Effector memory CD4-positive, alpha-beta T cell (primary cell): ENCODE measurements at places on chromosomes 4 and X.

GRCh38 chr4:158067646-158068045 is 105.2 kb downstream of the GASK1B start:
- DNase-seq = no peak

- DNase-seq = no peak
Observed at GRCh38 chr4:41935652-41936021, 408 bp downstream of the TMEM33 start.

DNA sequence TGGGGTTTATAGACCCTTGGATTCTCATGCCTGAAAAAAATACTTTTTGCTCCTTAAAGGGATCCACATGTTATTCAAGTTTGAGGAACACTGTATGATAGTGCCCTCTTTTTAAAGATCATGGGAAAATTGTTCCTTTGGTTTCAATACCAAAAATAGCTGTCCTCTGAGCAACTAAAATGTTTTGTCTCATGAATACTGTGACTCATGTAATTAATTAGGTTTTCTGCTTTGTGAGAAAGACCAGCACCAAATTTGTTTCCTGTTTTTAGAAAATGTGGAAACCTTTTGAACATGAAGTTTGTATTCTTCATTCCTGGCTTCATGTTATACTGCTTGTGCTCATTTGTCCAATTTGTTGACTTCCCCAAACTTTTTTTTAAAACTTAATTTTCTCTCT is 127.6 kb upstream of the SH3RF1 start:
- DNase-seq = no peak

DNA sequence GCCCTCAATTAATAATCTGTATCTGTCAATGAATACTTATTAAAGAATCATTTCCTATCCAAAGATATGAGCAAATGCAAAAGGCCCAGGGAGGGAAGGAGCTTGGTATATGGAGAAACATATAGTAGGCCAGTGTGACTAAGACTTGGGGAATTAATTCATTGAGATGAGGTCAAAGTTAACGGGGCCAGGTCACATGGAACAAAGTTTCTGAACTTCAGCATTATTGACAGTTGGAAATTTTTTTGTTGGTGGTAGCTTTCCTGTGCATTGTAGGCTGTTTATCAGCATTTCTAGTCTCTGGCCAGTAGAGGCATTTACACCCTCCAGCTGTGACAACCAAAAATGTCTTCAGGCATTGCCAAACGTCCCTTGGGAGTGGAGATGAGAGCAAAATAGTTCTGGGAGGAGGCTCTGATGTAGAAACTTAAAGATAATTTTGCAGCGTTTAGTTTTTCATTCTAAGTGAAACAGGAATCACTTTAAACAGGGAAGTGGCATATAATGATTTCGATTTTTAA is 202.0 kb downstream of the SLC4A4 start:
- DNase-seq = no peak

- DNase-seq = no peak
Observed at GRCh38 chr4:94758141-94758699, 465 bp downstream of the BMPR1B start.

DNA sequence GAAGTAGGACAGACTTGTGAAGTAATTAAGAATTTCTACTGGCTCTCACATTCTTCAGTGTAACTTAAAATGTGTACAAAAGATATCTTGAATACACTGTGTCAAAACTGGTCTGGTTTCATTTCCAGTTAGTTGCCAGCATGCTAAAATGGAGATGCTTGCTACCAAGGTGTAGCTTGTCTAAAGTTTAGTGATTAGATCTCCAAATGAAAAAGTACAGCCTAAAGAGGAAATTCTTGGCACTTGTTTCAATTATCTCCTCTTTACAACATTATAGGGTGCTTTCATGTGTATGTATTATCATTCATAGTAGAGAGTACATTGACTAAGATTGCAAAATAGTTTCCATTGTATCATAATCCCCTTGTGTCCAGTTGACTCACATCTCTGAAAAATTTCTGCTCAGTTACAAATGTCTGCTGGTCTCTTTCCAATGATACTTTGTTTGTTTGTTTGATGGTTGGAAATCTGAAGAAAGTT is 97.3 kb upstream of the SPRY1 start:
- no peak for DNase-seq

- DNase-seq = no peak
Observed at GRCh38 chr4:107619066-107619465, 101.0 kb downstream of the PAPSS1 start.

GRCh38 chr4:169492436-169493163 is 119.8 kb downstream of the NEK1 start:
- DNase-seq = no peak

GRCh38 chr4:108589961-108590360 is 30.4 kb upstream of the RPL34 start:
- DNase-seq = no peak

DNA sequence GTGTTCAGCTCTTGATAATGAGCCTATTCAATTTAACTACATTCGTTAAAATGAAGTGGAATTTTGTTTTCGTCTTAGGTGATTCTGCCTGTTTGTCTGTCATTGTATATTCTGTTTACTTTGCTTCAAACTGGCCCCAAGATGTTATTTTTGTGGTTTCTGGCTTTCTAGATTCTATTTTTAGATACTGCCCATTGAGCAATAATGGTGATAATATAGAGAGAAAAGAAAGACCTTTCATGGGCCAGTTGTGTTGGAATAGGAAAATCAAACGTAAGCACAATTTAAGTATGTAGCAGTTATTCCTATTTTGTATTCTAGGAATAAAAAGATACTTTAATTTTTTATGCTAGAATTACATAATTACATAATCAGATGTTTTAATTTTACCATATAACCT is 4.0 kb downstream of the CDKN2AIP start:
- DNase-seq = no peak

GRCh38 chr4:73721435-73721834 is 18.9 kb upstream of the CXCL8 start:
- DNase-seq = no peak

GRCh38 chr4:78320349-78320935 is 231.1 kb upstream of the ANXA3 start:
- DNase-seq = no peak

DNA sequence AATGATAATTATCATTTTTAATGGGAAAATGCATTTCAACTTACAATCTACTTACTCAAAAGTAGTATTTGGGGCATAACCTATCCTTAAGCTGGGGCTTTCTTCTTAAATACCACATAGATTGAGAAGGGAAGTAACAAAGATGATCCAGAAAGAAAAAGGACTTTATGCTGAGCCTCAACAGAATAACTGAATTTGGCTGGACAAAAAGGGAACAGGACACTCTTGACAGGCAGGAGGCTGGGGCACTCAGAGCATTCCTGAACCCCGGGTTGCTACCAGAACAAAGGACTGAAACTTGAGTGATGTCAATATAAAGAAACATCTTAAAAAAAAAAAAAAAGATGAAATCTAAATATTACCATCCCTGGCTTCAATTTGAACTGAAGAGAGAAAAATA is 23.9 kb downstream of the RELL1 start:
- DNase-seq = no peak

- no peak for DNase-seq
Observed at GRCh38 chr4:71411981-71412380, 73.2 kb downstream of the SLC4A4 start.

GRCh38 chr4:43959976-43960375 is 488.6 kb downstream of the KCTD8 start:
- no peak for DNase-seq

DNA sequence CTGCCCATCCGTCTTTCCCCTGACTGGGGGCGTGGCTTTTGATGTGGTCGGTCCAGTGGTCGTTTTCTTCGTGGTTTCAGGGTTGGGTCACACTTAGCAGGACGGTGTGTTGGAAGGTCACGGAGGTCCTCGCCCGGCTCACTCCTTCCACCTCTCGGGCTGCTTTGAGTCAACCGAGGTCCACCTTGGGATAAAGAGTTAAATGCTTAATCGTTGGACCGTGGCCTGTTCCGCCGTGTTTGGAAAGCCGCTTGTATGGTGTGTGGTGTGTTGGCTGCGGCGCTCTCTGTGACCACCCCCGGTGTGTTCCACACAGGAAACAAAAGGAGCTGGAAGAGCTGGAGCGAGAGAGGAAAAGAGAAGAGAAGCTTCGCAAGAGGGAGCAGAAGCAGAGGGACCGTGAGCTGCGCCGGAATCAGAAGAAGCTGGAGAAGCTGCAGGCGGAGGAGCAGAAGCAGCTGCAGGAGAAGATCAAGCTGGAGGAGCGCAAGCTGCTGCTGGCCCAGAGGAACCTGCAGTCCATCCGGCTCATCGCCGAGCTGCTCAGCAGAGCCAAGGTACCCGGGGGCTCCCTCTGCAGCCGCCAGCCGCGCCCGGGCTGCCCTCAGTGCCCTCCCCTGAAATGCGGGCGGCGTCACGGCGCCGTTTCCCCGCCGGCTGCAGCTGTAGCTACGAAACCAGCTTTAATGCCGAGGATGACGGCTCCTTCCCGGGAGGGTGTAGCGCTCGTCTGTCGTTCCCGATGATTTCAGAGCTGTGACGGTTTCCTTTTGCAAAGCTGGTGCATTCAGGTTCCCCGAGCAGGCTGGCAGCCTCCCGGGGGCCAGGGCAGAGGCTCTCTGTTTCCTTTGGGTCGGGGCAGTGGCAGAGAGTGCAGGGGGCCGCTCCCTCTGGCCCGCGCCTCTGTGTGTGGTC is 7.7 kb downstream of the AKAP17A start:
- no peak for DNase-seq

GRCh38 chr4:96108146-96108545 is 268.3 kb downstream of the PDHA2 start:
- DNase-seq = no peak

- DNase-seq = no peak
Observed at GRCh38 chr4:80139671-80140070, 57.6 kb upstream of the PRDM8 start.

GRCh38 chr4:144710526-144710912 is 64.6 kb downstream of the HHIP start:
- no peak for DNase-seq

DNA sequence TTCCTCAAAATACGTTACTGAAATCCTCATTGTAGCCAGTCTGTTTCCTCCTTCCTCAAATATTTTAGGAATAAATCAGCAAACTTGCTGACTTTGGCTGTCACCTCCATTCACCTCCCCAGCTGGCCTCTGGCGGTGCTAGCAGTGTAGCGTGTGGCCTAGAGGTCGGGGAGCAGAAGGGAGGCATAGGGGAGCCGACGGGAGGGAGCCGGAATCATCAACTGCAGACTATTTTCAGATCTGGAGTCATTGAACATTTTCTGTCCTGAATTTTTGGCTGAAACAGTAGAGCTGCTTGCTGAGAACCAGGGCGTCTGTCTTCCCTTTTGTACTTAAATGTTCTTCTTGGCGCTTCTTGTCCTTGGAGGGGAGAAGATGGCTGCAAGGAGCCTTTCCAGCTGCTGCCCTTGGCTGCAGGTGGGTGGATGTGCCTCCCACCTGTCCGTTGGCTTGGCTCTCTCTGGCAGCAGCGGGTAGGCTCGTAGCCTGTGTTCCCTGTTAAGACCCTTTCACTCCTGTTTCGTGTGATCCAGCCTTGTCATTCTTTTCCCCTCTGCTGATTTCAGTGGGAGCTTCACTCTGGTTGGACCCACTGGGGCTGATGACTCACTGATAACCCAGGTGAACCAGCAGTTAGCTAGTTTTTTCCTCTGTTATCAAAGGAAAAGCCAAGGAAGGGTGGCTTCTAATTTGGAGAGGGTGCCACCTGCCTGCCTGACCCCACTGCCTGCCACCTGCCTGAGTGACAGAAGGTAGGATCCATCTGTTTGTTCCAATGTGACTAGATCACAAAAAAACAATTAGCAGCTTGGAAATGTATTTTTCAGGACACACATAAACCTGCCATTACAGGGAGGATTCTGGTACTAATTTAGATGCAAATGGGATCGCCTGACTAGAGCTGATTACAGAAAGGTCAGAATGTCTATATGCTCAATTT is 135.9 kb downstream of the GATB start:
- DNase-seq = no peak

GRCh38 chrX:23668335-23668734 is 1.0 kb downstream of the PRDX4 start:
- no peak for DNase-seq

DNA sequence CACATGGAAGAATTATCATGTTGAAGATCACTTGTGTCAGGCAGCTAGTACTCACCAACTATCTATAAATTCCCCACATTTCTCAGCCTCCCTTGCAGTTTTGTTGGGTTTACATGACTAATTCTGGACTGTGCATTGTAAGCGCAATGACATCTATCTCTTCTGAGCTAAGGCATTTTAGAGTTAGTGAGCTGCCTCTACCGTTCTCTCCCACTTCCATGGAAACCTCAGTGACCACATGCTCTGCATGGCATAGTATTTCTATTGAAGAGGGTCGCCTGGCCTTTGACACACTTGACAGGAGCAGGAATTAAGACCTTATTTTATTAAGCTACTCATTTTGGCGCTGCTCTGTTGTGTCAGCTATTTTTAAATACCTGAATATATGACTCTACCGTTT is 67.5 kb upstream of the NPY2R start:
- no peak for DNase-seq

DNA sequence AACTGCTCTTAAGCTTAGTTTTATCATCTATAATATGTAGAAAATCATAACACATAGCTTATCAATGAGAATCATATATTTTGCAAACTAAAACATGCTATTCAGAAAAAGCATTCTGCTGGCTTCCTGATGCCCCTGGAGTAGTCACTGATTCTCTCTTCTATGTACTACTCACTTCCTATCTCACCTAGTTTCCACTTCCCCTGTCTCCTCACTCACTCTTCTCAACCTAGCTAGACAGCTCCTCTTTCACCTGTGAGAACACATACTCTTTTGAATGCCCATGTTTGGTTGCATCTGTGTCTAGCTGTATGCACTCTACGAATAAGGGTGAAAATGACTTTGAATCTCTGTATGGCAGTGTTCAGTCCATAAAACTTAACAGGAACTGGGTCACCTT is 9.3 kb downstream of the TMEM144 start:
- DNase-seq = no peak

- no peak for DNase-seq
Observed at GRCh38 chrX:39163581-39164126, 362.4 kb downstream of the MID1IP1 start.

GRCh38 chr4:184417802-184418511 is 56.4 kb downstream of the IRF2 start:
- no peak for DNase-seq

DNA sequence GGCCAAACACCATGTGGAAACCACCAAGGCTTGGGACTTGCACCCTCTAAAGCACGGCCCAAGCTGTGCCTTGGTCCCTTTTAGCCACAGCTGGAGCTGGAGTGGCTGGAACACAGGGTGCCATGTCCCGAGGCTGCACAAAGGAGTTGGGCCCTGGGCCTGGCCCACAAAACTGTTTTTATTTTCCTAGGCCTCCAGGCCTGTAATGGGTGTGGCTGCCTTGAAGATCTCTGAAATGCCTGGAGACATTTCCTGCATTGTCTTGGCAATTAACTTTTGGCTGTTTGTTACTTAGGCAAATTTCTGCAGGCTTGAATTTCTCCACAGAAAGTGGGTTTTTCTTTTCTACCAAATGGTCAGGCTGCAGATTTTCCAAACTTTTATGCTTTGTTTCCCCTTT is 55.7 kb downstream of the IL15 start:
- no peak for DNase-seq
